ENCODE measurements at places on chromosomes 11 and 22.

- no peak for DNase-seq
These were observed 60.9 kb upstream of the EMID1 start for GRCh38 chr22:29144786-29145160.

GRCh38 chr11:35041070-35041554, 97.9 kb upstream of the CD44 start:
- DNase-seq, result no peak

DNA sequence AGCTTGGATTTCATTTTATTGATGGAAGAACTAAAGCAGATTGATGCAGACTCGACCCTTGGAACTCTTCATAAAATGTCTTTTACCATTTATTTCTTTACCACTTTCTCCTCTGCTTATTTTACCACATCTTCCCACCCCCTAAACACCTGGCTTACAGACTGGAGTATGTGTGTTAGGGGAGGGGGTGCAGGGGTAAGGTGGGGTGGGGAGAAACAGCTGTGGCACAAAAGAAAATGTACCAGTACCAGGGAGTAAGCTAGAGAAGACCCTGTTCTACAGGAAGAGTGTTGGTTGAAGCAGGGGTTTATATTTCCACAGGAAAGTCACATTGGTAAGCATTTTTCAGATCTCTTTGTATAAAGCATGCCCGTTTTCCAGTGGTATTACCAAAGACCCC, 312.7 kb upstream of the MTNR1B start:
- no peak for DNase-seq

DNA sequence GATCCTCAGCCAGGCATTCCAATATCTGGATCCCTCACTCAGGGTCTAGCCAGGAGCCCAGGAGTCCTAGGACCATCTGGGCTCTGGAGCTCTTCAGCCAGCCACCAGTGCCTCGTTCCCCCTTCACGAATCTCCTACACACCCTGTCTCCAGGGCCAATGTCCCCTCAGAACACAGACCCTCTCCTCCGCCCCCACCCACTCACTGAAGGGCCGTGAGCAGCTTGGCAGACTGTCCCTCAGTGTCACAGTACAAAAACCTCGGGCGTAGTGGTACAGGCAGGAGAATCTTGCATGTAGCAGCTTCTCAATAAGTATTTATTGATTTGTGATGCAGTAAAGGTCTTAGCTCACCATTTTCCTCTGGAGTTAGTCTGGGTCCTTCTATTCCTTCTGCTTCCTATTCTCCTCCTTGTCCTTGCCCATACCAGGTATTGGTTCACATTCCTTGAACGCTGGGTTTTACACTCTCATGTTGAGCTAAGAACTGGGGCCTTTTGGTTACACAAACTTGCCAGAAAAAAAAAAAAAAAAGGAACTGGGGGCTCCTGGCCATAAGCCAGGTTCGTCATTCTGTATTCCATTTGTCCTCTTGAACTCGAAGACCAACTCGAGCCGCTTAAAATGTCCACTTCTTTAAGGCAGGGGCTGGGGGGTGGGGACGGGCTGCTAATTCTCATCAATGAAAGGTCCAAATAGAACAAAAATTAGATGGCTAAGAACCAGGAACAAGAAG, 2.3 kb downstream of the CXCR5 start:
- no peak for DNase-seq

Measured in stimulated activated naive CD4-positive, alpha-beta T cell treated with Interleukin-2 at 50 U/mL for 16 hours (primary cell).